Hematopoietic multipotent progenitor cell treated with erythropoietin and hydrocortisone succinate and interleukin-3 and kit ligand, for 15 days (in vitro differentiated cells): ENCODE measurements at places on chromosomes 6 and 20.

GRCh38 chr20:38635721-38636288, 34.2 kb downstream of the ARHGAP40 start:
- no peak for DNase-seq

DNA sequence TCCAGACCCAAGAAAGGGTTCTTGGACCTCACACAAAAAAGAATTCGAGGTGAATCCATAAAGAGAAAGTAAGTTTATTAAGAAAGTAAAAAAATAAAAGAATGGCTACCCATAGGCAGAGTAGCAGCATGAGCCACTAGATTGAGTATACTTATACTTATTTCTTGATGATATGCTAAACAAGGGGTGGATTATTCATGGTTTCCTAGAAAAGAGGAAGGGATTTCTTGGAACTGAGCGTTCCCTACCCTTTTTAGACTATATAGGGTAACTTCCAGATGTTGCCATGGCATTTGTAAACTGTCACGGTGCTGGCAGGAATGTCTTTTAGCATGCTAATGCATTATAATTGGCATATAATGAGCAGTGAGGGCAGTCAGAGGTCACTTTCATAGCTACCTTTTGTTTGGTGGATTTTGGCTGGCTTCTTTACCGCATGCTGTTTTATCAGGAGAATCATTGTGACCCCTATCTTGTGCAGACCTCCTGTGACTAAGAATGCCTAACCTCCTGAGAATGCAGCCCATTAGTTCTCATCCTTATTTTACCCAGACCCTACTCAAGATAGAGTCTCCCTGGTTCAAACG, 44.3 kb downstream of the TENT5A start:
- DNase-seq, result no peak

- peak; percentile 72 for DNase-seq
These were observed 1.7 kb downstream of the PPP1R10 start for GRCh38 chr6:30615219-30615957.

DNA sequence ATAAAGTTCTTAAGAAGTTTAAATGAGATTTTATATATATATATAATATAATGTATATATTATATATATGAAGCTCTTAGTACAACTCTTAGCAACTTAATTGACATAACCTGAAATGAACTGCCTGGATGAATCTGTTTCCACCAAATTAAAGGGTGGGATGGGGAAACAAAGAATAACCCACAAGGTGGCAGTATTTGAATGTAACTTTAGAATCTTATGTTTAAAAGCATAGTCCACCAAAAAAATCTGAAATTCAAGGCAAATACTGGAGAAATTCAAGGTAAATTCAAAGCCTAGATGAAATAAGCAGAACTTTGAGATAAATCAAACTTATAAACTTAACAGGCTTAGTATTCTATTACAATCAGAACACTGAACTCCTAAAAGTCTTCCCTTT, 4.4 kb upstream of the IBTK start:
- peak; percentile 11 for DNase-seq

DNA sequence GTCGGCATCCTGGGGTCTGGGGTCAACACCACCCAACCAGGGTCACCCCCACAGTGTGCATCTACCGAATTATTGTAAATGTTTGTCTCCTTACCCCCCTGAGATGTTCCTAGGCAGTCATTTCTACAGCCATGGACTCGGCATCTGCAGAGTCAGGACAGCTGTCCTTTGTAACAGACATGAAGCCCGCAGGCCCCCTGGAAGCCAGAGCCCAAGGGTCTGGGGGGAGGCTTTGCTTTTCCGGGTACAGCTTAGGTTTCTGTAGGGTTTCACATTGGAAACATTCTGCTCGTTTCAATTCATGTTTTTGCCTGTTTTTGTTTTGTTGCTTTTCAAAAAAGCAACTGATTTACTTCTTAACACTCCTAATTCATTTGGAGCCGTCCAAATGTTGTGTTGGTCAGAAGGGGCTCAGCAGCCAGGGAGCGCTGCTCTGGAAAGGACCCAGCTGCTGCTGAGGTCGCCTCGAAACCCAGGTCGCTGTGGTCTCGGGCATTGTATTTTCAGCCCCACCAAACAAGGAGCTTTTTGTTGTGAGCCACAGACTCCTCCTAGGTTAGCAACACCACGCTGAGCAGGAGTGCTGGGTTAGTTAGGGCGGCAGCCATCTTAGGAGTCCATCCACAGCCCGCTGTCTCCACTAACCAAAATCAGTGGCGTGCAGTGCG, 160.4 kb downstream of the TMEM242 start:
- DNase-seq, result no peak

GRCh38 chr6:110217266-110217665, 37.0 kb downstream of the CDC40 start:
- DNase-seq, result no peak

DNA sequence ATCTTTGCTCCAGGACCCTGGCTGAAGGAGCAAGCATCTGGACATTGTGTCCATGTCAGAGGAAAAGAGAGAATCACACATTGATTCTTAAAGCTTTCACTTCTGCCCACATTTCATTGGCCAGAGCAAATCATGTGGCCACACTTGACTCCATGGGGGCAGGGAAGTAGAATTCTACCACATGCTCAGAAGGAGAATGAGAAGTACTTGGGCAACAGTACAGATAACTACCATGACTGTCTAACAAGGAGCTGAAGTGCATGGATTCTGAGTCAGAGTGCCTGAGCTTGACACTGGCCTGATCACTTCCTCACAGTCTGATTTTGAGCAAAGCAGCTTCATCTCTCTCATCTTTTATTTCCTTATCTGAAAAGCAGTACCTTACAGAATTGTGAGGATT, 38.6 kb downstream of the GHRH start:
- no peak for DNase-seq

- no peak for DNase-seq
These were observed 40.3 kb upstream of the STX16 start for GRCh38 chr20:58610811-58611210.

- no peak for DNase-seq
These were observed 26.0 kb downstream of the UQCC1 start for GRCh38 chr20:35385733-35386132.

DNA sequence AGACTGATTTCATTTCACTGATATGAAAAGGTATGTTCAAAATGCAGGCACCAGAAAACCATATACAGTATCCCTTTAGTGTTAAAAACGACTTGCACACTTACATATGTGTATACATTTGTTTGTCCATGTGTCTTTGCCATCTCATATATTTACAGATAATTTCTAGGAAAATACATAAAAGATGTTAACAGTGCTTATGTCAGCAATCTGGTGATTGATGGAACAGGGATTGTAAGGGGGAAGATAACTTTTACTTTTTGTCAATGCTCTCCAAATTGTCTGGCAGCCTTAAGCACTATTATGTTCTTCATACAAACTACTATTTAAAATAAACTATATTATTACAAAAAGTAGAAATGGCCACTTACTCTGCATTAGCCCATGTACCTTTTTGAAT, 238.5 kb upstream of the DEFB112 start:
- DNase-seq, result no peak

GRCh38 chr6:26536571-26537159, 1.5 kb upstream of the HMGN4 start:
- DNase-seq, result peak; percentile 27

DNA sequence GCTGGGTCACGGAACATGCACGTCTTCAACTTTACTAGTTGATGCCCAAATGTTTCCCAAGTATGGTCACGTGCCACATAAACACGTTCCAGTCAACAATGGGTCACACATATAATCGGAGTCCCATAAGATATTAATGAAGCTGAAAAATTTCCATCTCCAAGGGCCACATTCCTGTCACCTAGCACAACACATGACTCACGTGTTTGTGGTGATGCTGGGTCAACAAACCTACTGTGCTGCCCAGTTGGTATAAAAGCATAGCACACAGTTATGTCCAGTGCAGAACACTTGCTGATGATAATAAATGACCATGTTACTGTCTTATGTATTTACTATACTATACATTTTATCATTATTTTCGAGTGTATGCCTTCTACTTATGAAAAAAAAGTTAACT, 68.0 kb upstream of the INSM1 start:
- DNase-seq, result no peak

GRCh38 chr6:144156338-144156737, 6.0 kb downstream of the STX11 start:
- no peak for DNase-seq

DNA sequence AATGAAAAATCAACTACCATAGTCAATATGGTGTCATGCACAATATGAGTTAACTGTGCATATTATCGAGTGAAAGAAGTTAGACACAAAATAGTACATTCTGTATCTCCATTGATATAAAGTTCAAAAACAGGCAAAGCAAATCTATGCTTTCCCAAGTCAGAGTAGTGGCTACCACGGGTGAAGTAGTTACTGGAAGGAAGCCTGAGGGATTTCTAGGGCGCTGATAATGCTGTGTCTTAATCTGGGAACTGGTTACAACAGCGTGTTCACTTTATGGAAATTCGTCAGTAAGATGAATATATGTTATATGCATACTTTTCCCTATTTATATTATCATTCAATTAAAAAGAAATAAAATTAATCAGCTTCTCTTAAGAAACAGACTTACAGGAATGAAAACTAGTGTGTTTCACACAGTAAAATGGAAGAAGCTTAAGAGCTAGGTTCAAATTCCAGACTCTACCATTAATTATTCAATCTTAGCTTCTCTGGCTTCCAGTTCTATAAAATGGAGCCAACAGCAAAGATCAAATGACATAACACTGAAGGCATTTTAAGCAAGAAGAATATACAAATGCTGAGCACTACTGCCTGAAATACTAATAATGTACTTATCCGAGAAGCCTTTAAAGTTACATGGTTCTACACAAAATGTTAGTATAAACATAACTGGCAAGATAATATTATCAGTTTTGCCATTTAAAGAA, 19.2 kb downstream of the BACH2 start:
- DNase-seq, result no peak

- DNase-seq, result no peak
These were observed 251.8 kb downstream of the BTBD9 start for GRCh38 chr6:38387971-38388370.

GRCh38 chr6:45710304-45710821, 305.3 kb downstream of the CLIC5 start:
- no peak for DNase-seq
